ENCODE measurements at places on chromosomes 5 and 9.

- DNase-seq = no peak
These were observed 104.7 kb downstream of the C9orf152 start for GRCh38 chr9:110103257-110103656.

DNA sequence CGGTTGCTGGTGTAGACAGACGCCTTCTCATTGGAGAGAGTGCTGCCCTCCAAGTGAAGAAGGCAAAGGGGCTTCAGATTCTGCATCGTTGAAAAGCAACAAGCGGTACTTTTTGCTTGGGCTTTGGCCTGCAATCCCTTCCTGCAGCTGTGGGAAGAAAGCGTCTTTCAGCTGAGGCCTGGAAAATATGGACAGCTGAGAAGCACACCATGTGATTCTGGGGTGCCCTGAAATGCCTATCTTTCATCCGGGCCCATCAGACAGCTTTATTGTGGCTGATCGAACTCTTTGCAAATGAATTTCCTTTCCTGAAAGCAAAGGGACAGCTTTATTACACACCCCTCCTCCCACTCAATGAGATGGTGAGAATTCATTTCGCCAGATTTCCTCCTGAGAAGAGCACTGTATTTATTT, 74.0 kb downstream of the NSG2 start:
- DNase-seq = no peak

DNA sequence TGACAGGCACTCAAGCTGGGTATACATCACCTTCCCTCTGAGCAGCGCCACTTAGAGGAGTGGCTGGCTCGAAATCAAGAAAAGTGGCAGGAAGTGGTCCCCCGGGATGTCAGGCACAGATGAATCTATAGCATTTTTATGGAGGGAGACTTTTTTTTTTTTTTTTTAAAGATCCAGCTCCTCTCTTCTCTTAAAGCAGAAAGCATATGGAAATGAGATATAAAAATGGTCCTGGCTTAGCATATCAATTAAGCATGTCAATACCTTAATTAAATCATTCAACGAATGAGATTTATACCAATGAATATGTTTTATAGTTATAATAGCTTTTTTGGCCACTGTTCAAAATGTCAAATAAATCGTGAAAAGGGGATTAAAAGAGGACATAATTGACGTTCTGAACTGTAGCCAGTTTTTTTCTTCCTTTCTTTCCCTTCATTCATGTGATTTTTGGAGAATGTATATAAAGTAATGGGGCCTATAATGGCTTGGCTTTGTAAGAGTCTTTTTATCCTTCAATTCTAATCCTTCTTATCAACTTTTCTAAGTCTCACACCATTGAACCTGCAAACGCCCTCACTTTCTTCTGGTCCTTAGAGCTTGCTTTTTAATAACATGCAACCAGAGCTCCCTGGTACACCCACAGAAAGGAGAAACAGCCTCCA, 319.2 kb upstream of the PANK3 start:
- DNase-seq = peak; percentile 6

- DNase-seq = no peak
These were observed 106.3 kb downstream of the KDM4C start for GRCh38 chr9:6864102-6864501.
